ENCODE measurements at places on chromosomes 1 and 21.

GRCh38 chr1:39088658-39089057 lies 62.5 kb downstream of the NDUFS5 start:
- no peak for DNase-seq

DNA sequence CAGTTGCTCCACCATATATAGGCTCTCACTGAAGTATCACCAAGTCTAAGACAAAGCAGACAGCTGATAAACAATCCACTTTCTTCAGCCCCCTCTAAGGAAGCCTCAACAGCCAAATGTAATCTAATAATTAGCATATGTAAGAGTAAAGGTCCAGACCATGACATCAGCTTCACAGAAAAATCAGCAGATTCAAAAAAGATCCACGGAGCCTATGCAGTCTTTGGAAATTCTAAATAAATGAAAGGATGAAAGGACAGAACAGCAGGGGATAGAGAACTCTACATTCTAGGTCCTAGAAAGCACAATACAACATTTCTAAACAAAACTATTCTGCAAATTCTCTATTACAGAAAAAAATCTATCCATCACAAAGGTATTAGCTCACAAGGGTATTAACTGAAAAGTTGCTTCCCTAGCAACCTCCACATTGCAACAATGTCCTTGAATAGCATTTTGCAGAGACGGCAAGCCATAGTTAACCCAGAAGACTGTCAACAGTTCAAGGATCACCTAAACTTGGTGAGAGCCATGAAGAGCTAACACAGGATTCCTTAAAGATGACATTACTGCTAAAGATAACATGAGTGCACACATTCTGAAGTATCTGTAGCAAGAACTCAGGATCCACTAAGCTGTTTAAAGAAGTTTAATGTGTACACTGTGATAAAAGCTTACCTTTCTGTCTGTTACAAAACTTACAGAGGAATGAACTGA lies 74.3 kb downstream of the SIPA1L2 start:
- no peak for DNase-seq

DNA sequence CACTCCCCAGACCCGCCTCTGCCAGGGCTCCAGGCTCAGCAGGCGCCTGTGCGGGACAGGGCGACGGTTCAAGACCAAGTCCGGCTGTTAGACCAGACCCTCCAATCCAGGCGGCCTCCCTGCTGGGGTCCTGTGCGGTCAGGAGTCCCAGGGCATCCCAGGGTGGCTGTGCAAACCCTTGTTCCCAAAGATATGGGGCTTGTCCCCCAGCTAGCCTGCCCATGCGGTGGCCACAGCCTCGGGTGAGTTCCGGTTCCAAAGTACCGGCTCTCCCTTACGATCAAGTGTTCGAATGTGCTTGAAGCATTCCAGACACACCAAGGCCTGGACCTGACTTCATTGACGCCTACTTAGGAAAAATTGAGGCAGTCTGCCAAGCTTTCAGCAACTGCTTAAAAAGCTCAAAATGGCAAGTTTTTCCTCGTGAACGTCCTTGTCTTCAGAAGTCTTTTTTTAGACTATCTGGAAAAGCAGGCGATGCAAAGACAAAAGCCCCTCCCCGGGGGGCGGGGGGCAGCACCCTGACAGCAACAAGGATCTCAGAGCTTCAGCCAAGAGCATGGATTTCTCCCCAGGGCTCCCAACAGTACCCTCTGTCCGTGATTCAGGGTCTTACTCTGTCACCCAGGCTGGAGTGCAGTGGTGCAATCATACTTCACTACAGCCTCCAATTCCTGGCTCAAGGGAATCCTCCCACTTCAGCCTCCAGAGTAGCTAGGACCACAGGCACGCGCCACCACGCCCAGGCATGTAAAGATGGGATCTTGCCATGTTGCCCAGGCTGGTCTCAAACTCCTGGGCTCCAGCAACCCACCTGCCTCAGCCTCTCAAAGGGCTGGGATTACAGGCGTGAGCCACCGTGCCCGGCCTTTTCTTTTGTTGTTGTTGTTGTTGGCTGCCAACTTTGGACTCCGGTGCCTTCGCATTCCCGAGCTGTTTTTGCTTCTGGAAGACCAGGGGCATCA lies 2.3 kb downstream of the FAAP20 start:
- no peak for DNase-seq

- no peak for DNase-seq
Measured at GRCh38 chr1:17877316-17877715, 122.2 kb downstream of the ACTL8 start.

DNA sequence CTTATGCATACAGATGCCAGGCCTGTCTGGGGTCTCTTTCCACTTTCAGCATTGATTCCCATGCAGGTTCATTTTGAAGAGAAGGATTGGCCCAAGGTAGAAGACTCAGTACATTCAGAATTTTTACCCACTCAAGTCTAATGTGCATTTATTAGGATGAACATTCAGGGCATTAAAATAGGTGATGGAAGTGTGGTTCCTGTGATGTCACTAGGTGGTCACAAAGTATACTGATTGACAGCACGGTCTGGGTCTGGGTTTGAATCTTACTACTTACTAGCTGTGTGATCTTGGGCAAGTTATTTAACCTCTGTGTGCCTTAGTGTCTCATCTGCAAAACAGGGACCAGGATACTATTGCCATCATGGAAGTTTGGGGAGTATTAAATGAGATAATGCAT lies 711 bp upstream of the ZNF648 start:
- no peak for DNase-seq

GRCh38 chr1:32073299-32074229 lies 825 bp downstream of the TMEM39B start:
- DNase-seq: no peak

- DNase-seq: no peak
Measured at GRCh38 chr1:2237773-2238172, 9.7 kb downstream of the SKI start.

DNA sequence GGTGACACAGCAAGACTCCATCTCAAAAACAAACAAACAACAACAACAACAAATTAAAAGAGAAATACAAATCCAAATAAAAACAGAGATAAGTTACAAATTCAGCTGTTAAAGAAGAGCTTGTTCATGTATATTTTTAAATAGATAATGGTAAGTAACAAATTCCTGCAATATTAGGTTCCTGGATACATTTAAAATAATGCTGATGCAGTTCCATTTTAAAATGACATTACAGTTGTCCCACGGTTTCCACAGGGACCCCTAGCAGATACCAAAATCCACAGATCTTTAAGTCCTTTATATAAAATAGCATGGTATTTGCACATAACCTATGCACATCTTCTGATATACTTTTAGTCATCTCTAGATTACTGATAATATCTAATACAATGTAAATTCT lies 61.5 kb downstream of the ABL2 start:
- no peak for DNase-seq

DNA sequence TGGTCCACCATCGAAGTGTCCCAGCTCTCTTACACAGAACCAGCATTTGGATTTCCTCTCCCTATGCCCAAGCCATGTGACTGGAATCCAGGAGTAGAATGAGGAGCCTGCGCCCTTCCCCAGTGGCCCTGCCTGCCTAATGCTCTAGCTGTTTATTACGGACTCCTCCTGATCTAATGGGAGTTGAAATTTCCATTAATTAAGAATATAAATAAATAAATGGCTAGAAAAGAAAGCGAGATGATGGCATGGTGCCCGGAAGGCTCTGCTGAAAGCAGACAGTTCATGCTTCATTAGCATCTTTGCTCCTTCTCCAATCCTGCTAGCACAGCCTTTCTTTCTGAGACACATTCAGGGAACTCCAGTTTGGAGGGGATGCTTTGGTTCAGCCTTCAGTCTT lies 216.2 kb downstream of the SEC16B start:
- no peak for DNase-seq

DNA sequence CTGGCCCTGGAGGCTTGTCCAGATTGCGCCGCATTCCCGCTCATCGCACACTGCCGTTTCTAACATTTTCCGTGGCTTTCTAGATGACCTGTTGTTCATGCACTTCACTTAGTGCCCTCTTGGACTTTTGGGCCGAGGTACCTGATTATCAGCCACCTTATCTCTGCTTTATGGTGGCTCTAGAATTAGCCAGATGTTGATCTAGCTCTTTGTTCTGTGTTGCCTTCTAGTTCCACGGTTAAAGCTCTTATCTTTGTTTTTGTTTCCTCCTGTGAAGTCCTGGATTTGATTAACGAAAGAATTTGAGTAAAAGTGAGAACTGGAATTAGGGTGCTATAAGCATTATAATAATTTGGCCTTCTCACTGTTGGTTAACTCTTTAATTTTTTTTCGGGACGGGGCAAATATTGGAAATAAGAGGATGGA lies 945 bp downstream of the RNPEP start:
- no peak for DNase-seq

DNA sequence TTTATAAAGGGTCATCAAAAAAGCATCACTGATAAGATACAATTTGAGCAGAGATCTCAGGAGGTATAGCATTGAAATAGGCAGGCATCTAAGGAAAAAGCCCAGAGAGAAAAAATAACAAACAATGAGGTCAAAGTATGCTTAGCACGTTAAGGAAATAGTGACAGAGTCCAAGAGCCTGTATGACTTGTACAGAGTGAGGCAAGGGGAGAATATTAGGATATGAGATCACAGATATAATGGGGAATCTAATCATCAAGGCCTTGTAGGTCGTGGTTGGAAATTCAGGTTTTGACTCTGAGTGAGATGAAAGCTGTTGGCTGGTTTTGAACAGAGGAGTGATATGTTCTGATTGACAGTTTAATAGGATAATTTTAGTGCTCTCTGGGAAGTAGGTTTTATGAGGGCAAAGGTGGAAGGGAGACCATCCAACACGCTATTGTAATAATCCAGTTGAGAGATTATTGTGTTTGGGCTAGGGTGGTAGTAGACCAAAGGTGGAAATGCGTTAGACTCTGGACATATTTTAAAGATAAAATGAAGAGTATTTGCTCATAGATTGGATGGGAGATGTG lies 644.6 kb upstream of the TMPRSS15 start:
- DNase-seq: no peak

DNA sequence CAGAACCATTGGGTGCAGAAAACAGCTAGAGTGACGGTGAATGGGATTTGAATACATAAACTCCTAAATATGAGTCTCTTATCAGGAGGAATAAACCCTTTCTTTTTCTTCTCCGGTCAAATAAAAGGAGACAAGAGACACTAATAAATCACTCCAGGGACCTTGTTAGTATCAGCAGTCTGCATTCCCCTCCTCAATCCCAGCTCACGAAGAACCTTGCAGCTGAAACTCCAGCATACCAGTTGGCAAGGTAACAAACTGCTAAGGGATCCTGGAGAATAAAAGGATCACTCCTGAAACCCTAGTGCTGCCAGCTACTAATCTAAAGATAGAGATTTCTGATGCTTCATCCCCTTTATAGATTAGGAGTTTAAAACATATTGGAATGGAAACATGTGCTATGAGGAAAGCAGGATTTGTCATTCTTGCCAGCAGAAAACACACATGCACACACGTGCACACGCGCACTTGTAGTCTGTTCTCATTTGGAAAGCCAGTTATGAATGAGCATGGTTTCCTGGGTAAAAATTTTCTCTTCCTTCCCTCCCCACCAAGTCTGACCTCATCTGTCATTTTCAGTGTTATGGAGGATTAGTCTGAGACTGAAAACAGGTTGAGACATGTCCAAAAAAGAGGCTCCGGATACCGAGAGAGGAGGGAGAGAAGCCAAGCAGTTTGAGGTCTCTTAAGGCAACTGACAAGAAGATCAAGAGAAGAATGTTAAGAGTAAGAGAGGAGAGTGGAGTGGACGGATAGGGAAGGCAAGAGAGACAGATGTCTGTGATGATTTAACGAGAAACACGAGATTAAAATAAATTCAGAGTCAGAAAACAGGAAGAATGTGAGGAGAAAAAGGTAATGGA lies 10.9 kb downstream of the IER5 start:
- no peak for DNase-seq

GRCh38 chr1:152817309-152817708 lies 5.5 kb downstream of the LCE1B start:
- DNase-seq: no peak

GRCh38 chr1:161241682-161242081 lies 3.7 kb upstream of the NR1I3 start:
- DNase-seq: no peak

DNA sequence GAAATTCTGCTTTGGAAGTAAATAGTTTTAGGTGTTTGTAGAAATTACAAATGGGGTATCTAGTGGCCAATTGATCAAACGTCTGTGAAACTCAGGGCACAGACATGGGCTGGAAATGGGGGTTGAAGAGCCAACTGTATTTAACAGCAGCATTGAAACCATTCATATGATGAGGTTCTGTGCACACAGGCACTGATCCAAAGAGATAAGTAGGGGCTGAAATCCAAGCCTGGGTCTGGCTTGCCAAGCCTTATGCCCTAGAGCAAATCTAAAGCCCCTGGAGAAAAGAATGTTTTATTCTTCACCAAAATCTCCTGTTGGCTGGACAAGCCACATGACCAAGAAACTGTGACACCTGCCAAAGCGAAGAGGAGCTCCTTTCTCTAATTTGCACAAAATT lies 67.6 kb upstream of the ST6GALNAC5 start:
- no peak for DNase-seq

- no peak for DNase-seq
Measured at GRCh38 chr21:31733551-31734149, 1.7 kb upstream of the SCAF4 start.

- no peak for DNase-seq
Measured at GRCh38 chr1:64681043-64681442, 63.8 kb upstream of the RAVER2 start.
